Endodermal cell (in vitro differentiated cells): ENCODE measurements at places on chromosomes 5 and 9. TPM values are rescaled to one million over a fixed set of nuclear protein-coding genes. Genes with fewer than 3 reads are reported as not detected.

The SOHLH1 gene
- not detected in 2 replicates for total RNA-seq

The ANKRD31 gene
- total RNA-seq = 0.13 to 0.25 TPM (median 0.14 TPM) in 3 replicates

The MPDZ gene
- 32.8 to 43.0 TPM (median 38.0 TPM) in 3 replicates for total RNA-seq

The TPPP gene
- 0.70 and 0.77 TPM in 2 replicates for total RNA-seq

DNA sequence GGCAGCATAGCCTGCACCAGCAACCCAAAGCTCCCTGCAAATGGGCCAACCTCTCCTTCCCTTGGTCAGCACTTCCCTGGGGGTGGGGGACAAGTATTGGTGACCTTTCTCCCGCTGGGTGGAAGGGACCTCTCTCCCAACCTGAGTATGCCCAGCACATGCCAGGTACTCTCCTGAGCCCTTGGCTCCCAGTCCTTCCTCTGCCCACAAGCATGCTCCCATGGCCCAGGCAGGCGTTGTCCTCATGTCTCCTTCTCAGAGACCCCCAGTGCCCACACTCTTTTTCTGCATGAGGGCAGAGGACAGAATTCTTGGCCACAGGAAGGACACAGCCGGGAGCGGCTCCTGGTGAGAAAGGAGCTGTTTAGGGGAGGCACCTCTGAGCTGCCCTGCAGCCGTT lies 60.3 kb downstream of the PHF2 start:
- H3K27ac ChIP-seq = no peak overlapping the region
- H3K36me3 ChIP-seq = peaks cover 36% of the 10 kb centered on the region
- H3K4me3 ChIP-seq = no peak overlapping the region

DNA sequence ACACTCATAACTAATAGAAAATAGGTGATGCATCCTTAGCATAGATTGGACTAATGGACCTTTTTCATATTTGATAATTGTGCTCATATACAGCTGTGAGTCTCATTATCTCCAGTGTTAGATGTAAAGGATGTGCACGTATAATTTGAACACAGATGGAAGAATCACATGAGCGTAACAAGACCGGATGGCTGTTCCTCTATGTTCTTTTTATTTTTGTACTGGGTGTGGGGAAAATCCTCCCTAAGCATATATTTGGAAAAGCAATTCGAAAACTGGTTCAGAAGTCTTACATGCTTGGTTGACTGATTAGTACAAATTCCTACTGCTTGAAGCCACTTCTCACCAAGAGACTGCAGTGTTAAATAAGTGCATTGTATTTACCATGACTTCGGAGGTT lies 230.2 kb downstream of the AOPEP start:
- H3K27me3 ChIP-seq = no peaks in the 10 kb centered on the region
- H3K27ac ChIP-seq = no peak overlapping the region
- H3K4me3 ChIP-seq = no peak overlapping the region
- no peak for DNase-seq

GRCh38 chr9:14542071-14542470 lies 151.2 kb downstream of the ZDHHC21 start:
- H3K27ac ChIP-seq = peak overlapping the region; percentile 51
- peaks cover 19% of the 10 kb centered on the region for H3K4me1 ChIP-seq
- no peak for DNase-seq
- no peak overlapping the region for H3K4me3 ChIP-seq

DNA sequence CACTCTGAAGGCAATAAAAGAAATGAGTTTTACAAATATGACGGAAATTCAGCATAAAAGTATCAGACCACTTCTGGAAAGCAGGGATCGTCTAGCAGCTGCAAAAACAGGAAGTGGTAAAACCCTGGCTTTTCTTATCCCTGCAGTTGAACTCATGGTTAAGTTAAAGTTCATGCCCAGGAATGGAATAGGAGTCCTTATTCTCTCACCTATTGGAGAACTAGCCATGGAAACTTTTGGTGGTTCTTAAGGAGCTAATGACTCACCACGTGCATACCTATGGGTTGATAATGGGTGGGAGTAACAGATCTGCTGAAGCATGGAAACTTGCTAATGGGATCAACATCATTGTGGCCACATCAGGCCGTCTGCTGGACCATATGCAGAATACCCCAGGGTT lies 93.5 kb upstream of the RGMB start:
- peaks cover 22% of the 10 kb centered on the region for H3K36me3 ChIP-seq
- DNase-seq = no peak
- H3K27ac ChIP-seq = no peak overlapping the region
- H3K4me1 ChIP-seq = peaks cover 7% of the 10 kb centered on the region
- H3K27me3 ChIP-seq = no peaks in the 10 kb centered on the region

DNA sequence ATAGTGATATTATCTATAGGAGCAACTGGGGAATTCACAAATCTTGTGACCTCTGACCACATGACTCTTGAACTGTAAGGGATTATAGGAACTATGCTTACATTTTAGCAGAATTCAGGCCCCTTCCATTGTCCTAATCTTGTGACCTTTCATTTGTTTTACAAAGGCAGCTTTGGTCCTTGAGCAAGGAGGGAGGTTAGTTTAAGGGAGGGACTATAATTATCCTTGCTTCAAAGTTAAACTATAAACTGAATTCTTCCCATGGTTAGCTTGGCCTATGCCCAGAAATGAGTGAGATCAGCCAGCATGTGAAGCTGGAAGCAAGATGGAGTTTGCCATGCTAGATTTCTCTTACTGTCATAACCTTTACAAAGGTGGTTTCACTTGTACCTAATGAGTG lies 51.2 kb downstream of the TARS1 start:
- no peak overlapping the region for H3K4me3 ChIP-seq
- H3K4me1 ChIP-seq = no peaks in the 10 kb centered on the region
- no peaks in the 10 kb centered on the region for H3K36me3 ChIP-seq
- DNase-seq = no peak
- H3K27me3 ChIP-seq = no peaks in the 10 kb centered on the region

GRCh38 chr5:15263942-15264341 lies 236.0 kb upstream of the FBXL7 start:
- no peaks in the 10 kb centered on the region for H3K4me1 ChIP-seq
- no peaks in the 10 kb centered on the region for H3K36me3 ChIP-seq

DNA sequence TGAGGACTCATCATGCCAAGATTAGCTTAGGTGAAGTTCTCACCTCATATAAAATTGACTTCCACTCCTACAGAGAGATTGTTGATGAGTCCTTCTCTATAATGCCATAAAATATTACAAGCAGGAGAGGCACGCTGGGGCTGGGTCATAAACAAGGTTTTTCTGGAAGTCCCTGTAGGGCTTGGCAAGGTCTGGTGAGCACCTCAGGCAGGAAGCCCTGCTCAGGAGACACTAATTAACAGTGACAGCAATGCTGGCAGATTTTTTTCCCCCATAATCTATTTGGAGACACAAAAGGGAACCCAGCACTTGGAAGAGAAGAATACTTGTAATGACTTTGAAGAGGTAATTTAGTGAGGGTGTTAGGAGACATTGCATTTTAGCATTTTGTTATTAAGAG lies 118.7 kb downstream of the DIRAS2 start:
- H3K27ac ChIP-seq = no peak overlapping the region
- H3K27me3 ChIP-seq = no peaks in the 10 kb centered on the region
- no peaks in the 10 kb centered on the region for H3K36me3 ChIP-seq
- DNase-seq = no peak

- no peaks in the 10 kb centered on the region for H3K27me3 ChIP-seq
- H3K36me3 ChIP-seq = peaks cover 76% of the 10 kb centered on the region
- H3K27ac ChIP-seq = peak overlapping the region; percentile 90
- peaks cover 36% of the 10 kb centered on the region for H3K4me1 ChIP-seq
These were observed 9.2 kb downstream of the ENC1 start for GRCh38 chr5:74631081-74631953.

- DNase-seq = peak; percentile 94
- no peak within 1 kb of the TSS for H3K27ac ChIP-seq
- H3K36me3 ChIP-seq = no peaks in the 10 kb centered on the region
- H3K4me3 ChIP-seq = peak within 1 kb of the TSS; percentile 75
These were observed at the start of gene TERT for GRCh38 chr5:1294835-1295649. Gene TERT (minus strand): TSS chr5:1295068. CDS start chr5:1294989, 79 bp downstream.

GRCh38 chr5:471750-472058 lies 28.7 kb downstream of the EXOC3 start:
- H3K4me3 ChIP-seq = peak overlapping the region; percentile 75
- peaks cover 6% of the 10 kb centered on the region for H3K4me1 ChIP-seq
- H3K36me3 ChIP-seq = no peaks in the 10 kb centered on the region
- H3K27ac ChIP-seq = no peak overlapping the region
- DNase-seq = no peak

GRCh38 chr5:72937517-72938061 lies 18.3 kb upstream of the FCHO2 start:
- H3K27me3 ChIP-seq = no peaks in the 10 kb centered on the region
- no peaks in the 10 kb centered on the region for H3K4me1 ChIP-seq
- H3K27ac ChIP-seq = no peak overlapping the region
- DNase-seq = no peak
- H3K4me3 ChIP-seq = no peak overlapping the region

- DNase-seq = no peak
- H3K27me3 ChIP-seq = no peaks in the 10 kb centered on the region
- no peaks in the 10 kb centered on the region for H3K36me3 ChIP-seq
These were observed 248.9 kb downstream of the PIK3R1 start for GRCh38 chr5:68464424-68464823.

DNA sequence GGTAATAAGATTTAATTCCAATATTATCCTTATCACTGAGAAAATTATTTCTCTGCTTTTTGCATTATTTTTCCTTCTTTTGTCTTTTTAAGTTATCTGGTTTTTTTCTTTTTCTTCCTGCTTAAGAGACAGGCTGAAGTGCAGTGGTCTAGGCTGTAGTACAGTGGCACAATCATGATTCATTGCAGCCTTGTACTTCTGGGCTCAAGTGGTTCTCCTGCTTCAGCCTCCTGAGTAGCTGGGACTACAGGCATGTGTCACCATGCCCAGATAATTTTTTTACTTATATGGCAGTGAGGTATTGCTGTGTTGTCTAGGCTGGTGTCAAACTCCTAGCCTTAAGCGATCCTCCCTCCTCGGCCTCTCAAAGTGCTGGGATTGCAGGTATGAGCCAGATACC lies 93.9 kb downstream of the SLC44A1 start:
- no peaks in the 10 kb centered on the region for H3K27me3 ChIP-seq
- no peak for DNase-seq
- no peak overlapping the region for H3K27ac ChIP-seq

DNA sequence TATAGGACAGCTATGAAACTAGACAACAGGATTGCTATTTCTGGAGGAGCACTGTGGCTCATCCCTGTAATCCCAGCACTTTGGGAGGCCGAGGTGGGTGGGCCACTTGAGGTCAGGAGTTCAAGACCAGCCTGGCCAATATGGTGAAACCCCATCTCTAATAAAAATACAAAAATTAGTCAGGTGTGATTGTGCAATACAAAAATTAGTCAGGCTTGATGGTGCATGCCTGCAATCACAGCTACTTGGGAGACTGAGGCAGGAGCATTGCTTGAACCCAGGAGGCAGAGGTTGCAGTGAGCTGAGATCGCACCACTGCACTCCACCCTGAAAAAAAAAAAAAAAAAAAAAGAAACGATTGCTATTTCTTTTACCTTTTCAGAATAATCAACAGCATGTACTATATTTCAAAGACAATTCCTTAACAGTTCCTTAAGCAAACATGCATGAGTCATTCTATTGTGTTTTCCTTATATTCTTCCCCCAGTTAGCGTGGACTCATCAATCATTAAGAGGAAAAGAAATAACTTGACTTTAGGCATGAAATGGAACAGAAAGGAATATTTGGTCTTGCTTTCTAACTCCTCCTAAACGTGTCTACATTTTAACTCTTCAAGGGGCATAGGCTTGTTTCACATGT lies 162.6 kb downstream of the TAF11L14 start:
- no peaks in the 10 kb centered on the region for H3K4me1 ChIP-seq
- DNase-seq = no peak
- H3K36me3 ChIP-seq = no peaks in the 10 kb centered on the region
- no peak overlapping the region for H3K27ac ChIP-seq

DNA sequence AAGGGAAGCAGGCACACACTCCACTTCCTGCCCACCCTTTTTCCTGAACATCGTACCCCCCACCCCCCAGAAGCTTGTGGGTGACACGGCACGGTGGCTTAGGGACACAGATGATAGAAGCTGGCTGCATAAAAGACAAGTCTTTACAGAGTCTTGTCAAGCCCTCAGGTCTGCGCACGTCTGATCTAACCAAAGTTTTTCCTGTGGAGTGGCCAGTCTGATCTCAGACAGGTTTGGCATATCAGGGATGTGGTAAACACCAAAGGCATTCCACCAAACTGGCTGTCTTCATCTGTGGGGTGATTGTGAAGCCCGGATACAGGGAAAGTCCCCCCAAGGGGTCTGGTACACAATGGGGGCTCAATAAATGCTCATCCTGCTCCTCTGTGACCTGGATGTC lies 50.0 kb downstream of the CRB2 start:
- no peaks in the 10 kb centered on the region for H3K27me3 ChIP-seq
- H3K36me3 ChIP-seq = no peaks in the 10 kb centered on the region
- no peak for DNase-seq
- peaks cover 11% of the 10 kb centered on the region for H3K4me1 ChIP-seq
- H3K27ac ChIP-seq = no peak overlapping the region
- H3K4me3 ChIP-seq = no peak overlapping the region
